ENCODE measurements at places on chromosomes 12 and 14.

DNA sequence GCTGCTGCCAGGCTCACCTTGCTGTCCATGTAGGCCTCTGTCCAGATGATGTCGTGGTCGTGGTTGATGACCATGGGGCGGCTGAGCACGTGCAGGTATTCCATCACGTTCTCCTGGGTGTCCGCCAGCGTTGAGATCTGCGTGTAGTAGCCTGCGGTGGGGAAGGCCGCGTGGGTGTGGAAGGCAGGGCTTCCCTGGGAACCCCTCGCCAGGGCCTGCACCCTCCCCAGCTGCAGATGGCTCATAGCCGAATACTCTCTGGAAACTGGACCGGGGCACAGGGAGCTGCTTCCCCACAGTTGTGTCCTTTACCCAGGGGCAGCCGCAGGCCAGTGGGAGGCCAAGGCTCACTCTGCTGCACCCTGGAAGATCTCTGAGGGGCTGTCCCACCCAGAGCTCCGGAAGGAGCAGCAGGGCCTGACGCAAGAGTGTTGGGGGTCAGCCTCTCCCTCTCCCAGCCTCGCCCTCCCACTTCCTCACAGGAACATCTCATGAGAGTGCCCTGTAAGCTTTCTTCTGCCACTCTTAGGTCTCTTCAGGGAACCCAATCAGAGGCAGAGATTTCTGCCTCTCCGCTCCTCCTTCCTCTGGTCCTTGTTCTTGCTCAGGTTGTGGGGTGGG, 35.5 kb downstream of the CACNA2D4 start:
- DNase-seq, result no peak

DNA sequence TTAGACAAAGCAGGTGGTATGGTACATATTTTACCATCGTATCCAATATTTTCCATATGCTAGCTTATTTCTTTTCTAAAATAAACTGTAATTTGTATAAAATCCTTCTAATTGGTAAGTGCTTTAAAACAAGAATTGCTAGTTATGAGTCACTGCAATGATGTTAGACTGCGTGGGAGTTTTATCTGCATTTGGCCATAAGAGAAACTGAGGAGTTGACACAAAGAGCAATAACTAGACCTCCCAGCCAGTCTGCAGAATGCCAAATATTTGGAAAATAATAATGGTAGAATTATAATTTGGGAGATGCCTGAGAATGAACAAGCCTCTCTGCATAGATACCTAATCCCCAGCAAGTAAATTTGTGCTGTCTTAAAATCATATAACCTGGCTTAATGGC, 61.7 kb upstream of the PTPRR start:
- DNase-seq, result no peak

GRCh38 chr12:44531320-44531971, 344.7 kb downstream of the NELL2 start:
- DNase-seq, result no peak

DNA sequence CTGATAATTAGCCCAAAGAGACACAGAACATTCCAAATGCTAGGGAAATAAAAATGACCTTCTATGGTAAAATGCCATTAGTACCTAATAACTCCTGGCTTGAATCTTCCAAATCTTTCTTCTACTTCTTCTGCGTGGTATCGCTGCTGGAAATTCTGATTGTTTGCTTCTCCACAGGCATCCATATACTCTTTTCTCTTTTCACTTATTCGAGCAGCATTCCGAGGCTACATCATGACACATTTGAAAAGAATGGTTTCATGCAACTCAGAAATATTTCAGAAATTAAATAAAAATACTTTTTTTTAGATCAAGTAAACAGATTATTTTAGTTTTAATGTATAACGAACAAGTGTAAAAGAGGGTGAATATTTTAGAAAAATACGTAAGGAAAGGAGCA, 18.9 kb downstream of the ZCCHC8 start:
- no peak for DNase-seq

- DNase-seq, result no peak
Measured at GRCh38 chr14:71238835-71239234, 331.6 kb downstream of the PCNX1 start.

DNA sequence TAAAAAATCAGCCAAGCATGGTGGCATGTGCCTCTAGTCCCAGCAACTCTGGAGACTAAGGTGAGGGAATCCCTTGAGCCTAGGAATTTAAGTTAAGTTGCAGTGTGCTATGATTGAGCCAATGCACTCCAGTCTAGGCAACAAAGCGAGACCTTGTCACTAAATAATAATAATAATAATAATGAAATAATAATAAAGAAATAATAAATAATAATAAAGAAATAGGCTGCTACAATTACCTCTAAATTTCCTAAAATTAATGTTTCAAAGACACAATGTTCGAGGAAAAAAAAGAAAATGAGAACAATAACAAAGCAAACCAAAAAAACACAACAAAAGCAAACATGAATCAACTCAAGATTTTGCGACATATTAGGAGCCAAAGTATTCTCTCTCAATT, 29.7 kb downstream of the RALGAPA1 start:
- DNase-seq, result no peak

GRCh38 chr14:65403231-65403630, 9.3 kb upstream of the FUT8 start:
- DNase-seq, result no peak

DNA sequence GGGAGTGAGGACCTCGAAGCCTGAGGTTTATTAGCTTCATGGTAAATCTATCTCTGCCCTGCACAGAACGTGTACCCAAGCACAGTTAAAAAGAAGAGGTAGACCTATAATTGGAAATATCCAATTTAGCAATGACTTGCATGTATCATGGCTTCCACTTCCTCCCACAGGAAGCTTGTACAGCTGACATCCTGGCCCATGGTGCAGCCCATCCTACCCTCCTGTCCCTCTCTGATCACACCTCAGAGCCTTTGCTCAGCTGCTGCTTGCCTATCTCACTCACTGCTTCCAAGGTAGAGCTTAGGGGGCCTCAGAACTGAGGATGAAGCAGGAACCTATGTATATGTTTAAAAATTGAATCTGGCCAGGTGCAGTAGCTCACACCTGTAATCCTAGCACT, 4.3 kb upstream of the BCDIN3D start:
- no peak for DNase-seq

DNA sequence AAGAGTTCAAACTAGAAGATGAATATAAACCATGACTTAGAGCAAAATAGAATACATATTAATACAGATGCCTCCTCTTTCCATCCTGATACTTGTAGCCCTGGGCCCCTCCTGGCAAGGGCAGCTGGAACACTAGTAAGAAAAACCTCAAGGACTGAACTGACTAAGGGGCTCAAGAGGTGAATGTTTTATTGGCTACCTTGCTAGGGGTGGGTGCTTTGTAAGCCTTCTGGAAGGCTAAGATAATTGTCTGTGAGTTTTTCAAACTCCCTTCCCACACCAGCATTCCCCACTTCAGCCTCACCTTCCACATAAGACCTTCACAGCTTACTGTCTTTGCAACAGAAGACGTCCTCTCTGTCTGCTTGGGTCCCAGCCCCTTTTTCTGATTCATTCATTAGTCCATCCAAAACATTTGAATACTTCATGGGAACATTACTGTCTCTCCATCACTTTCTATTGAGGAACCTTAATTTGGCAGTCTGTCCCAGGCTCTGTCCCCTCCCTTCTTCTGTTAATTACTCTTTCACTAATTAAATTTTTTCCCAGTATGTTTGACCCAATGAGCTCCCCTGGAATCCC, 1.1 kb upstream of the MARCHF9 start:
- DNase-seq, result no peak

DNA sequence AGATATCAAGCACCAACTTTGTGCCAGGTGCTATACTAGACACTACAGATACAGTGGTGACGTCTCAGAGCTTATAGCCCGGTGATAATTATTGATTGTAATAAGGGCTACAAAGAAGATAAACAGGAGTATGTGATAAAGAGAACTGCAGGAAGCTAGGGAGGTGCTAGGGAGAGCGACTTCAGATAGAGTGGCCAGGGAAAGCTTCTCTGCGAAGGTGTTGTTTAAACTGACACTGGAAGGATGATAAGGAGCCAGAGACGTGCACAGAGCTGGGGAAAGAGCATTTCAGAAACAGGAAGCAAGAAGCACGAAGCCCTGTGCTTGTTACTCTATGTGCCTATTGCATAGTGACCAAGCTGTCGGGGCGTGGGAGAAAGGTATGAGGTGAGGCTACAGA, 48.1 kb upstream of the OTX2 start:
- no peak for DNase-seq

DNA sequence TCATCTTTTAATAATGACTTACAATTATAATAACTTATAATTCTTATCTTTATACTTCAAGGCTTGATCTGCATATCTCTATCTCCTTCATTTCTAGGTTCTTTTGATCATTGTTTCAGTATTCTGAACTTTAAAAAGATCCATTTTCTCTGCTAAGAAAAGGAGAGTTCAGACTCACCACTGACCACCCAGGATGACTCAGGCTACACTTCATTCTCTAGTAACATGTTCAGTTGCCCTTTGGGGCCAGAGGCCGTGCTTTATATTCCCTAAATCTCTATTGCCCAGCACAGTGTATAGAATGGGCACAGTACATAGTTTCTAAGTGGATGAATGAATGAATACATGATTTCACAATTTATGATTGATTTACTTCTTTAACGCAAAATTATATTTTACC, 268.7 kb downstream of the AKAP6 start:
- no peak for DNase-seq

GRCh38 chr12:43407816-43408645, 144.0 kb downstream of the ADAMTS20 start:
- DNase-seq, result no peak

- no peak for DNase-seq
Measured at GRCh38 chr12:51087818-51088217, 4.4 kb upstream of the CSRNP2 start.

DNA sequence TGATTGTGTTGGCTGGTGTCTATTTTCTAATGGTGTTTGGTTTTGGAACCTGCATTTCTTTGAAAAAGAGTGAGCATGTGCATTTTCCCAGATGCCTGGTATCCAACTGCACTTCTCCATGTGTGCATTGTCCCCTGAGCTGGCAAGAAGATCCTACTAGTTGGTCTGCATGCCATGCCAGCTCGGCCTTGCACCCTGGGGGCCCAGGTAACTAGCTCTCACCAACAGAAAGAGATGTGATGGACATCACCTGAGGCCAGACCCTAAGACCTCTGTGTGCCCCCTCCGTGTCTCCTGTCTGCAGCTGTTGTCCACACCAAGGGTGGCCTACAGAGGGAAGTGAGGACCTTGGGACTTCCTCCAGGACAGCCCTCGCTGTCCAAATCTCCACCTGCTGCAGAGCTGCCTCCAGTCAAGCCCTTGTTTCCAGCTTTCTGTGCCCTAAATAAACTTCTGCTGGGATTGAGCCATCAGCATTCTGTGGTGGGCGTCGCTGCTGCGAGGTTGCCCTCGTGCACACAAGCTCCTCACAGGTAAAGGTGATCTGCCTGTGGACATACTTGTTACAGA, 30.1 kb upstream of the GPR132 start:
- no peak for DNase-seq

GRCh38 chr14:69114763-69115162, 38.2 kb downstream of the DCAF5 start:
- DNase-seq, result no peak

DNA sequence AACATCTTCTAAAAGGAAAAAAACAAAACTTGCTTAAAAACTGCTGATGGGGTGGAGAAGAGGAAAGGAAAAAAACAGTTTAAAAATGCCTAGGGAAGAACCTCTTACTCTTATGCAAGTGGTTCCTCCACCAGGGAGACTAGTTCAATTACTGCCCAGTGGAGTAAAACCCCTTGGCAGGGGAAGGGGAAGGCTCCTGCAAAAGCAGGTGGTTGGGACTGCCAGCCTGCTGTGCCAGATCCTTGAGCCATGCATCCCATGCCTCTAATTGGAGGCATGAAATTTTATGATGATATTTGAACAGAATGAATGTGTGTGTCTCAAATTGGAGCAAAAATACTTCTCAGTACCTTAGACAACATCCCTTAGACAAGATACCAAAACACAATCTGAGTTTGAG, 118.8 kb downstream of the FSCB start:
- no peak for DNase-seq

DNA sequence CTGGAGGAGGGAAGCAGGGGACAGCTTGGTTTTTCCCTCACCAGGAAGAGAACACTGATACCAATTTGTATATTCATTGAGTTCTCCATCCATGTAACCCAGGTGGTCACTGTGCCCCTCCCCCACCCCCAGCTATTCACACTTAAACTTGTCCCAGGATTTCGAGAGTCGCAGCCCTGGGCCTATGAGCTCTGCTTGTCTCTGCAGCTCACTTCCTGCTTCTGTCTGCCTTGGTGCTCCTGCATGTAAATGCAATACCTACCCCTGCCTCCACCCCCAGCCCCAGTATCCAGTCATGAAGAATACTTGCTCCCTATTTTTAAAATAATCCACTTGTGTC, 452.2 kb downstream of the BCL11B start:
- no peak for DNase-seq

DNA sequence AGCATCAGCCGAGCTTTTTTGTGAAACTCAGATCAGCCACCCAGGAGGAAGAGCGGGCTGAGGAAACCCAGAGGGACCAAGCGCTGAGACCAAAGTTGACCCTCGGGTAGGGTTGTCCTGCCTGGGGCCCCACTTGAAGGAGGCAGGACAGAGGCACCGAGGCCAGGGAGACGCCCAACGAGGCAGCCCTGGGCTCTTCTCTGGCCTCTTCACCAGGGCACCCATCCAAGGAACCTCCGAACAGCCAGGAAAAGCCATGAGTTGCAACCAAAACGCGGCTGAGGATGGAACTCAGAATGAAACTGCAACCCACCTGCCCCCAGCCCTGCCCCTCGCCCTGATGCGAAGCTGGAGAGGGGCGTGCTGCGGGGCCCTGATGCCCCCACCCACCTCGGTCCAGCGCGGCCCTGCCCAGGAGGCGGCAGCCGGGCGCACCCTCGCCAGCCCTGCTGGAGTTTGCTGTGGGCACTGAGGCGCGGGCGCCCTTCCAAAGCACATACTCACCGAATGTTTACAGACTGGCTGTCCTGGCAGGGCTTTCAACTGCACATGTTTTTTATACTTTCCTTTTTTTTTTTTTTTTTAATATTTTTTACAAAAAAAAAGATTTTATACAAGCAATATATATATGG, 41.9 kb downstream of the JDP2 start:
- DNase-seq, result no peak

- DNase-seq, result no peak
Measured at GRCh38 chr12:22333186-22333712, 1.3 kb downstream of the ST8SIA1 start.

DNA sequence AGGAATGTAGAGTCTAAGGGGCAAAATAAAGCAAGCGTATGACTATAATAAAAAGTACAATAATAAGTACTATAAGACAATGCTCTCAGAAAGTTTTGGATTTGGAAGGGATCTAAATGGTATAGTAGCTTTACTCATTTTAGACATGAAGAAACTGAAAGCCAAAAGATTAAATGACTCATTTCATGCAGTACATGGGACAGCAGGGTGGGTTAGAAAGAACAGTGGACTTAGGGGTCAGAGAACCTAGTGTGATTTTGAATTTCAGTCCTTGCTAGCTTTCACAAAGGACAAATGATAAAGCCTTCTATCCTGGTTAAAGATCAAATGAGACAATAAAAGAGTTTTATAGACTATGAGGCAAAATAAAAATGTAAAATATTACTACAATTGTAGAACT, 6.8 kb upstream of the LEMD3 start:
- no peak for DNase-seq

GRCh38 chr14:104091927-104092771, 6.6 kb downstream of the ASPG start:
- DNase-seq, result no peak
